ENCODE measurements at places on chromosomes 5 and 9.

DNA sequence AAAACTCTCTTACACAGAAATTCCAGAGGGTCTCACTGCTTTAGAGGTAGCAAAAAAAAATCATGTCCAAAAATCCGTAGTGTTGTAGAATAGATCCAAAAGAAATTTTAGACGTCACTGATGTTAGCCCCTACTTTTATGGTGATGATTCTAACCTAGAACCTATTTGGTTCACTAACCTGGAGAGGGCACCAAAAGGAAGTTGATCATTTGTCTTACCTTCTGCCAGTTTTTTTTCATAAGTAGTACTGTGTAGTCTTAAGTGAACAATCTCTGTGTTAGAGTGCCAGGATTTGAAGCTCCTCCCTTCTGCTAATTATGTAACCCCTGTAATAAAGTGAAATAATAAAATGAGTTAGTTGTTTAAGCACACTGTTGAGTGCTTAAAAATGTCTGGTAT lies 215.2 kb downstream of the SMARCA2 start:
- no peak for DNase-seq

- no peak for DNase-seq
Measured at GRCh38 chr9:128049843-128050242, 17.3 kb downstream of the NAIF1 start.

DNA sequence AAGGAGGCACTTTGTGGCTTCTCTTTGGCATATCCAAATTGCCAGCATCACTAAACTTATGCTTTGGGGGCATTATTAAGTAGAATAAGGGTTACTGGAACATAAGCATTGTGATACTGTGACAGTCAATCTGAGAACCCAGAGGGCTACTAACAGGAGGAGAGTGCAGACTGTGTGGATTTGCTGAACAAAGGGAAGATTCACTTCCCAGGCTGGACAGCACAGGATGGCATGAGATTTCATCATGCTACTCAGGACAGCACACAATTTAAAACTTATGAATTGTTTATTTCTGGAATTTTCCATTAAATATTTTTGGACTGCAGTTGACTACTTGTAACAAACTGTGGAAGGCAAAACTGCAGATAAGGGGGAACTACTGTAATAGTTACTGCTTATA lies 212.5 kb downstream of the TMC1 start:
- DNase-seq = no peak

DNA sequence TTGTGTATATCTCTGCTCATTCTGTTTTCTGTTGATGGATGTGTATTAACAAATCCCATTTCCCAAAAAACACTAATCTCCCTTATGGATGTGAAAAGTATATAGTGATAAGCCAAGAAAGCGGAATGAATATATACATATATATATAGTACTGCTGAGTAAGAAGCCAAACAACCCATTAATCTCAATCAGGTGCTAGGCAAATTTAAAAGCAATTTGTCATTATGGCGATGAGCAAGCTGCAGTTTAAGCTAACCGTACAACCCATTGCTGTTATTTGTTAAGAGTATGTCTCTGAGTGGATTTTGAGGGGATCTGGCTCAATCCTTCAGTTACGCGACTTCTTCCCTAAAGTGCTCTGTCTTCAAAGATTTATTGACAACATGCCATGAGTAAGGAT lies 640.4 kb upstream of the ARRDC3 start:
- DNase-seq = no peak

DNA sequence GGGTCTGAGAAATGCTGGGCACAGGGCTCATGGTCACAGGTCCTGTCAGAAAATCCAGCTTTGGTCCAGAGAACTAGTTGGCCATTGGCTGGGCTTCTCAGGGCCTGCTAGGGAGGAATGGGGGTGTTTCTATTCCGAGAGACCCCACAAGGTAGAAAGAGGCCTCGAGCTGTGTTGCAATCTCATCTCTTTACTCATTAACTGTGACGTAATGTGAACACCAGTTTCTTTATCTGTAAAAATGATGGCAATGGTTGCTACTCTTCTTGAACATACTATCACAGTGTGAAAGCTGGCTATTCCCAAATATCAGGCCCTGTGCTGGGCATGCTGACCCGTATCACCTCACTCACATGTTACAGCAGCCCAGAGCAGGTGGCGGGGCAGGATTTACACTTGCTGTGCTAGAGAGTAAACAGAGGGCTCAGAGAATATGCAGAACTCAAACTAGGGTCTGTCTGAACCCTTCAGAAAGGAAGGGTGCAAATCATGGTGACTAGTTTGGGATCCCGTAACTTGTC lies 35.7 kb upstream of the SLC25A51 start:
- DNase-seq = no peak

GRCh38 chr5:124550731-124551130 lies 195.7 kb downstream of the ZNF608 start:
- no peak for DNase-seq

GRCh38 chr5:31993165-31993961 lies 180.8 kb downstream of the GOLPH3 start:
- DNase-seq = no peak

DNA sequence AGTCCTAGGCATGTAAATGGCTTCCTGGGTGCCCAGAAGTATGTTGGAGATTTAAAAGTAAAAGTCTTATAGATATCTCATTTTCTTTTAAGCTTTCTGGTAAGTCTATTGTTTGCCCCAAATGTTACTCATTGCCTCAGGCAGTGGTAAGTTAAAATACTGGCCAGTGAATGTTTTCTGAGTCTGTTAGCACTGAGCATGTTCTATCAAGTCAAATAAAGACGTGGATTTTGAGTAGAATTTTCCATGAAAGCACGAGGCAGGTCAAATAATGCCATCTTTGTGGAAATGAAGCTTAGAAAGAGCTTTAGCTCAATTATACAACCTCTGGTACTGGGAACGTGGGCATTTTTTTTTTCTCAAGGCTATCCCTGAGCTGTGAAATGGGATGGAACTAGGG lies 651.3 kb upstream of the ACO1 start:
- DNase-seq = no peak

DNA sequence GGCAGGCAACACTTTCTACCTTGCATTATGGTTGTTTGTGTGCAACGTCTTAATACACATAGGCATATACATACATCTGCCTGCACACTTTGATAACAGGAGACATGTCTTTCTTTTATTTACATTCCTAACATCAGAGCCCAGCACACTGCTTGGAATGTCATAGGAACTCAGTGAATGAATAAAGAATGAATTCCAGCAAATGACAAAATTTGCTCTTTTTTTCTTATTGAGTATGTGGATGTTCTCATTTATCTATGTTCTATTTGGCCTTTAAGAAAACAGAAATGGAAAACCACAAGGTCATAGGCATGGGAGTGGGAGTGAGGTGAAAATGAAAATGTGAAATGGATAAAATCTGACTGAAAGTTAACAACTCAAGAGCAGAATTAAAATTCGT lies 36.3 kb upstream of the PALM2AKAP2 start:
- DNase-seq = no peak

- no peak for DNase-seq
Measured at GRCh38 chr5:148620091-148620490, 34.2 kb downstream of the HTR4 start.

DNA sequence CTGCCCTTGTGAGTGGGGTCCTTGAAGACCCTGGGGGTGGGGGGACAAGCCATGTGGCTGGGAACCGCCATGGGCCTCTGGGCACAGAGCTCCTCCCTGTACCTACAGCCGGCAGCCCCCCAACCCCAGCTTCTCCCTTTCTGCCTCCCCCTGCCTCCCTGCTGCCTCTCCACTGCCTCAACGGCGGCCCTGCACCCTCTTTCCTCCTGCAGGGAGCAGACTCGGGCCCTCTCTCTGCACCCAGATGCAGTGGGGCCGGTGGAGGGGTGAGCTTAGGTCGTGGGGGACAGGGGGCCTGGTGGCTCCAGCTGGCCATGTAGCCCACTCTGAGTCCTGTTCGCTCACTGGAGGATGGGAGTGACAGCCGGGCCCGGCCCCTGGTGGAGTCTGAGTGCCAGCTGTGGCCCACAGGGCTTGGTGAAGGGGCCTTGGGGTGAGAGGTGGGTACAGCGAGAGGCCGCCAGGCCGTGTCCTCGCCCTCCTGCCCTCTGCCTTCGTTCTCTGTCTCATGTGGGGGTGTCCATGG lies 139.3 kb upstream of the COL5A1 start:
- DNase-seq = no peak

- DNase-seq = no peak
Measured at GRCh38 chr5:135227064-135228022, 171.7 kb downstream of the MACROH2A1 start.

DNA sequence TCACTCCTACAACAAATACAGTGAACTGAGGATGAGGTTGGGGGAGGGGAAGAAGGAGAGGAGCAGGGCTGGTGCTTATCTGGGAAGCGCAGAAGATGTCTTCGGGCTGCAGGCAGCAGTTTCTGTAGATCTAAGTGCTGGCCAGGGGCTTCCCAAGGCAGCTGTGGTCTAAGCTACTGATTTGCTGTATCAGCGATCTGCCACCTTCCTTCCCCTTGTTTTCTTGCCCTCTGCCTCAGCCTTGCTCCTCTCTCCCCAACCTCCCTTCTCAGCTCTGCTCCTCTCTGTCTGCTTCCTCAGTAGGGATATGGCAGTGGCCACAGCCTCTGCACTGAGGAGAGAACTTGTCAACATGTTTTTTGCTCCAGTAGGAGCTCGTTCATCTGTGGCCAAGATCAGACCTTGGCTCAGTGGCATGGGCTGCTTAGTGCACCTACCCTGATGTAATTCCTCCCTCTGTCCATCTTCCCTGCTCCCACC lies 42.8 kb upstream of the IL6ST start:
- DNase-seq = no peak

GRCh38 chr5:163730206-163730756 lies 224.9 kb downstream of the MAT2B start:
- no peak for DNase-seq

GRCh38 chr5:373710-374602 lies 52.4 kb downstream of the AHRR start:
- peak; percentile 52 for DNase-seq

- DNase-seq = no peak
Measured at GRCh38 chr5:156981481-156981880, 18.5 kb upstream of the TIMD4 start.

DNA sequence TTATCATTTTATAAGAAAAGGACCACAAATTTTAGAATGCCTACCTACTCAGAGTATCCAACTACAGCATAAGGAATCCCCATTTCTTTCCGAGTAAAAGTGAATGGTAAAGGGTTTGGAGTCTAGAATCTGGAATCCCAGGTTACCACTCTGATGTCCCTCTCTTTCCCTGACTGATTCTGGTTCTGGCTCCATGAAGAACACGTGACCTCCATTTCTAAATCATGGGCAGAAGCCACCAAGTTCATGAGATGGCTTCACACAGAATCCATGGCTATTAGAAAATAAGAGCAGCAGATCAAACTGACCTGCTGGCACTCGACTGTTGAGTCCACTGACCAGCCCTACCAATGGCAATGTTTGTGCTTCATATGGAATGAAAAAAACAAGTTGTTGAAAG lies 40.7 kb downstream of the PFDN1 start:
- no peak for DNase-seq

- no peak for DNase-seq
Measured at GRCh38 chr9:78714576-78714975, 417.7 kb downstream of the PSAT1 start.

DNA sequence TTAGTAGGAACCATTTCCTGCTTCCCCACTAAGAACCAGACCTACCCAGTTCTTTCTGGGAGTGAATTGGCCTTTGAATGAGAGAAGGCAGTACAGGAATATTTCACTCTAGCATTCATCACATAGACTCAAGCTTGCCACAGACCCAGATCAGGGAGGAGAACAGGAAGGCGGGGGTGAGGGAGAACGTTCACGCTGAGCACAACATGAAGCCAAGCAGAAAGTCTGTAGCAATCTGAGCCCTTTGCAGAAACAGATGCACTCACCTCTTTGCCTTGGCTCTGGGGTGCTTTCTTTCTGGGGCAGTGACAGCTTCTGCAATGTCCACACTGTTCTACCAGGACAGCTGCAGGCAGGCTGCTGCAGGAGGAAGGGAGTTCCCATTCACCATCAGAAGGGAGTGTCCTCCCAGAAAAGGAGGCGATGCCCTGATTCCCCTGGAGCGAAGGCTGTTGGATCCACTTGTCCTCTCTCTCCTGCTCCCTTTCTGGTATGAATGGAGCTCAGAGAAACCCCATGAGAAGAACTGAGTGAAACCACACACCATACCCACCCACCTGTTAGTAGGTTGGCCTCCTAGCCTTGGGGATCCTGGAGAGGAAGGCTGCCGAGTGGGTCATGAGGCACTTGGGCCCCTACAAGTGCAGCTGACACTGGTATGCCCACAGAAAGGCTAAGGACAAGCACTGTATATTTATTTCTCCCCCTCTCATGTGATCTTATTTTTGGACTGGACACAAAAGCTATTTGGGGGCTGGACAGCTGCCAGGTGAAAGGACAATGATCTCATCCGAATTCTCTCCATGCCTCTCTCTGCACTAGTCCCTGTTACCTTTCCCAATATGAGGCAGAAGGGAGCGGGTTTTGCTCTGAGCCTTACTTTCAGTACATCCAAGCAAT lies 11.7 kb upstream of the FGF1 start:
- DNase-seq = no peak

DNA sequence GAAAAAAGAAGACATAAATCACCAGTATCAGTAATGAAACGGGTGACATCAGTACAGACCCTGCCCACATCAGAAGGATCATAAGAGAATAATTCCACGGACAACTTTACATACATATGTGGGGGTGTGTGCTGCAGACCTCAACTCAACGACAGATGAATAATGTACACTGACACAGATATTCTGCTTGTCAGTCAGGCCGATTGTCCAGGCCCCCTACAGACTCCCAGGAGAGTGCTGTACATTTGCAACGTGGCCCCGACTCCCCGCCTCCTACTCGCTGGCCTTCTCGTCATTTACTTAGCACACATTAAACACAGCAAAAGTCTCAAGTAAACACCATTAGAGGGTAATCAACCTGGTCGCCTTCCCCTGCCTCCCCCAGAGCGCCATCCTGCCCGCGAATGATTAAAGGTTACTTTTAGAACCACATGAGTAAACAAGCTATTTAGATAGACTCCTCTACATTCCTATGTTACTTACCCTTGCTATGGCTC lies 3.5 kb upstream of the TMED9 start:
- no peak for DNase-seq

GRCh38 chr5:52776116-52776515 lies 11.6 kb upstream of the ITGA1 start:
- DNase-seq = peak; percentile 5

- DNase-seq = no peak
Measured at GRCh38 chr5:16819522-16820167, 116.4 kb downstream of the MYO10 start.

- DNase-seq = no peak
Measured at GRCh38 chr9:37031081-37031480, 3.0 kb downstream of the PAX5 start.

DNA sequence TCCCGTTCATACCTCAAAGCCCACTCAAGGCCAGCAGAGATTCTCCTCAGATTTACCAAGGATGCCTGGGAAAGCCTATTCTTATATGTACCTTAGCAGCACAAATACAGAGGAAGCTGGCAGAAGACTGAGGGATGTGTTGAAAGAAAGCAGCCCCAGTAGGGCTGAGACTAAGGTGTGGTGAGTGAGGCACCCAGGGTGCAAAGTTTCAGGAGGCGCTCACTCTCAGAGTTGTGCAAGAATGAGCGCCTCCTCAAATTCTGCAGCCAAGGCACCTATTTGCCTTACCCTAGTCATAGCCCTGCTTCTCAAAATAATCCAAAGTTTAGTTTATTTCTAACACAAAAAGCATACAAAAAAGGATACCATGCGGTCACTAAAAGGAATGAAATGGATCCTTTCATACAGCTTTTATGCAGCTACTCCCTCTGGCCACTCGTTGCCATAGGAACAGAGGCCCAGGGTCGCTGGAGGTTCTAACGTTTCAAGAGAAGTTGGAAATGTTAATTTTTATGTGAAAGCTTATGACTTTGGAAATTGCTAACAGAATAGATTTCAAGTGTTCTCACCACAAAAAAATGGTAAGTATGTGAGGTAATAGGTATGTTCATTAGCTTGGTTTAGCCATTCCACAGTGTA lies 79.7 kb upstream of the SMIM23 start:
- no peak for DNase-seq

Measured in activated CD8-positive, alpha-beta memory T cell treated with anti-CD3 and anti-CD28 coated beads for 1 hour (primary cell).